ENCODE measurements at places on chromosomes 12 and 14.

DNA sequence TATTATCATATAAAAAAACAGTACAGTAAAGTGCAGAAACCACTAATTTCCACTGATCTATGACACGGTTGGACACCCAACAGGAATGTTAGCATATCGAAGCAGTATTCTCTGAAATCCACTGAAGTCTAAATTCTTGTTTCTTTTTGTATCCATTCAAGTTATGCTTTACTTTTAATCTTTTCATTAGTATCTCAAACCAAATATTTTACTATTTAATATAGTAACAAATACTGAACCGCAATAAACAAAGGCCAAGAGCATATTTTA is 41.1 kb downstream of the ATXN2 start:
- H3K27me3 ChIP-seq = no peaks in the 10 kb centered on the region
- H3K27ac ChIP-seq = no peak overlapping the region
- DNase-seq = no peak

DNA sequence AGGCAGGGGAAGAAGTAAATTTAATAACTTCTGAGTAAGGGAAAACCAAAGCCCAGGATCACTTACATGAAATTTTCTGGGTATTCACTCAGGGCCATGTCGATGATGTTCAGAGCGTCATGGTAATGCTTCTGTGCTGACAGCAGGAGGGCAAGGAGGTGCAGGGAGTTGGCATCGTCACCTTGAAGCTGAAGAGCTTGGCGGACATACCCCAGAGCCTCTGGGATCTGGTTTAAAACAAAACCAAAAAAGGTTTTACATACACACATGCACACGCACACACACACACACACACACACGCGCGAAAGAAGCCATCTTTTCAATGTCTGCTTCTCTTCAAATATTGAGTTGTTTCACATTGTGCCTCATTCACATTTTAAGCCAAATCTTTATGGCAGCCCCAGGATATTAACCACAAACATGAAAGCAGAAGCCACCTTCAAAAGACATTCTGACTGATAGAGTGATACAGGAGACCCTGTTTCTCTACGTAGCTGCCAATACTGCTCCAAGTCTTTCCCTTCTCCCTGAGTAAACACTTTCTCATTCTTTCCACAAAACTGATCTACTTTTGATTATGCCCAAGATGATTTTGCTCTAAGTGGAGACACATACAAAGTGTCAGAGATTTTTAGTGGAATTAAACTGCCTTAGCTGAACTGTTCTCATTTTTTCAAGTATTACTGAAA is 172.1 kb downstream of the TTC7B start:
- DNase-seq = peak; percentile 91
- H3K27ac ChIP-seq = peak overlapping the region; percentile 75
- H3K4me1 ChIP-seq = peaks cover 63% of the 10 kb centered on the region
- H3K27me3 ChIP-seq = no peaks in the 10 kb centered on the region
- H3K4me3 ChIP-seq = no peak overlapping the region
- H3K36me3 ChIP-seq = no peaks in the 10 kb centered on the region

DNA sequence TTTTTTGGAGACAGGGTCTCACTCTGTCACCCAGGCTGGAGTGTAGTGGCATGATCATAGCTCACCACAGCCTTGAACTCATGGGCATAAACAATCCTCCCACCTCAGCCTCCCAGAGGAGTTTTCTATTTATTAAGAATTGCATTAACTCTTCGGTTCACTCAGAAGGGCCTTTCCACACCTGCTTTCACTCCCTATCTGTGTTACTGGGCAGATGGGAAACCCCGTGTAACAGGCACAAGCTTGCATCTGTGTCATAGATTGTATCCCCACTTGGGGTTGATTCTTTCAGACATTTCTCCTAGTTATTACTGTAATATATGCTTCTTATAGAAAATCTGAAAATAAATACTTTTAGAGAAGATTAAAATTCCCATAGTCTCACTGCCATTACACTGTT is 38.7 kb downstream of the STX2 start:
- no peak overlapping the region for H3K4me3 ChIP-seq
- no peak for DNase-seq
- no peaks in the 10 kb centered on the region for H3K27me3 ChIP-seq
- H3K27ac ChIP-seq = no peak overlapping the region
- H3K36me3 ChIP-seq = peaks cover 45% of the 10 kb centered on the region

DNA sequence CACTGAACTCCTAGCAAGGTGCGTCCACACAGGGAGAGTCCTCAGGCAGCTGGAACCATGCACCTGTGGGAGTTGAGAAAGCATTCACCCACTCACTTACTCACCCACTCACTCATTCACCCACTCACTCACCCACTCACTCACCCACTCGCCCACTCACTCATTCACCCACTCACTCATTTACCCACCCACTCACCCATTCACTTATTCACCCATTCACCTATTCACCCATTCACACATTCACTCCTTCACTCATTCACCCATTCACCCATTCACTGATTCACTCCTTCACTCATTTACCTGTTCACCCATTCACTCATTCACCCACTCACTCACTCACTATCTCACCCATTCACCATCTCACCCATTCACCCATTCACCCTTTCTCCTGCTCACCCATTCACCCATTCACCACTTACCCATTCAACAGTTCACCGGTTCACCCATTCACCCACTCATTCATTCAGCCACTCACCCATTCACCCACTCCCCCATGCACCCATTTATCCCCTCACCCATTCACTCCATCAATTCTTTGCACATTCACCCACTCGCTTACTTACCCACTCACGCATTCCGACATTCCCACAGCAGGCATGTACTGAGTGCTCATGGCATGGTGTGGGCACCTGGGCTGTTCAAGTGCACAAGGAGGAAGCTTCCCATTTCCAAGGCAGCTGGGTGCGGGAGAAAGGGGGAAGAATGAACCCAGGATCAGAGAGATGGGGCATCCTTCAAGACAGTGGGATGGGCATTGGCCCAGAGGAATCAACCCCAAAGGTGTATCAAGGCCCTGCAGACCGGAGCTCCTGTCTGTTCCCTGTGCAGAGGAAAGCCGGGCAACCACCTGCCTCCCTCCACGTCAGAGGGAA is 135.2 kb upstream of the C14orf180 start:
- no peaks in the 10 kb centered on the region for H3K4me1 ChIP-seq
- no peak overlapping the region for H3K27ac ChIP-seq
- no peak for DNase-seq
- H3K4me3 ChIP-seq = no peak overlapping the region

GRCh38 chr12:67237231-67237630 is 31.9 kb upstream of the CAND1 start:
- no peak overlapping the region for H3K27ac ChIP-seq
- H3K27me3 ChIP-seq = no peaks in the 10 kb centered on the region
- H3K4me3 ChIP-seq = no peak overlapping the region
- H3K4me1 ChIP-seq = peaks cover 5% of the 10 kb centered on the region
- no peaks in the 10 kb centered on the region for H3K36me3 ChIP-seq

GRCh38 chr12:41459111-41459905 is 271.2 kb downstream of the PDZRN4 start:
- H3K4me3 ChIP-seq = no peak overlapping the region
- no peak for DNase-seq
- no peaks in the 10 kb centered on the region for H3K4me1 ChIP-seq

DNA sequence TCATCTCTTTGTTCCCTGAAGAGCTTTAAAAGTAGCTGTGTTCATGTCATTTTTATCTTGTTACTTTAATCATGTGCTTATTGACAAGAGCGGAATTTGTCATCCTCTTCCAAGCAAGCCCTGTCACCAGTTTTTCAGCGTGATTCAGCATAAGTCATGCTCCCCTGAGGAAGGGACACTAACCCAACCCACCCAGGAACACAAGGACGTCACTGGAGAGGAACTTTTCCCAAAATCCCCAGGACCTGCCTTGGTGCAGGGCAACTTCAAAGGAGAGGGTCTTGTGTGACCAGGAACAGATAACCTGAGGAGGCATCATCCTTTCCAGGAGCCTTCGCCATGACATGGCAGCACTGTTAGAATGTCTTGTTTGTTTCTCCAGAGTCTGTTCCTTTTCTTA is 107.1 kb upstream of the DIO3 start:
- no peak overlapping the region for H3K27ac ChIP-seq
- no peak overlapping the region for H3K4me3 ChIP-seq
- H3K27me3 ChIP-seq = peaks cover 25% of the 10 kb centered on the region
- no peaks in the 10 kb centered on the region for H3K36me3 ChIP-seq
- peaks cover 18% of the 10 kb centered on the region for H3K4me1 ChIP-seq
- DNase-seq = no peak

DNA sequence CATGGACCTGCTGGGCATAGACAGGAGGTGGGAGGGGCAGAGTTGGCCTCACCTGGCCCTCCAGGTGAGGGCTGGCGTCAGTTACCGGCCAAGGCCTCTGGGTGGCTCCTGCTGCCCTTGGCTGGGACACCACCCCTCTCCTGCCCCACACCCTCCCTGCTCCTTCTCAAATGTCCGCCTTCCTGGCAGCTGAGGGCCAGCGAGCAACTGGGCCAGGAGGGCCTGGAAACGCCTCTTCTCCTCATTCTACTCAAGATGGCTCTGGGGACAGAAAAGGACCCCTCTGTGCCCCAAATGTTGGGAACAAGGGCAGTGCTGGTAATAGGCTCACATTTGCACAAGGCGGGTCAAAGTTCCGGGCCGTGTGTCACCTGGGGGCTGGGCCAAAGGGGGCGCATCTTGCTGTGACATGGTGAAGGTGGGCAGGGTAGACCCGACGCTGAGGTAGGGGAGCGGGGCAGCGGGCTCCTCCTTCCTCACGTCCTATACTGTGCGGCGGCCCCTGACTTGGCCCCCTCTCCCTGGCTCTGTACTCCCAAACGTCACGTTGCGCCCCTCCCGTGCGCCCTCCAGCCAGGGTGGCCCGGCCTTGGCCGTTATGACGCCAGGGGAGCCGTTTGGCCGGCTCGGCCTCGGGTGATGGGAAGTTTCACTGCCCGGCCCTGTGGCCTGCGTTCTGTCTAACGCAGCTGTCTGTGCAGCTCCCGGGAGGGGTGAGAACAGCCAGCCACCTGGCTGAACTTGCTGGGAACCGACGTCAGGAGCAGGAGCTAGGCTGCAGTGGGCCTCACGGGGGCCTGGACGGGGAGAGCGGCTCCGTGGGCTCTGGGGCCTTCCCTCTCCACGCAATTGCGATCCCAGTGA is 18.0 kb upstream of the DLK1 start:
- H3K4me1 ChIP-seq = no peaks in the 10 kb centered on the region
- H3K27ac ChIP-seq = peak overlapping the region; percentile 15
- H3K36me3 ChIP-seq = no peaks in the 10 kb centered on the region
- peak; percentile 89 for DNase-seq
- peak overlapping the region; percentile 41 for H3K4me3 ChIP-seq

DNA sequence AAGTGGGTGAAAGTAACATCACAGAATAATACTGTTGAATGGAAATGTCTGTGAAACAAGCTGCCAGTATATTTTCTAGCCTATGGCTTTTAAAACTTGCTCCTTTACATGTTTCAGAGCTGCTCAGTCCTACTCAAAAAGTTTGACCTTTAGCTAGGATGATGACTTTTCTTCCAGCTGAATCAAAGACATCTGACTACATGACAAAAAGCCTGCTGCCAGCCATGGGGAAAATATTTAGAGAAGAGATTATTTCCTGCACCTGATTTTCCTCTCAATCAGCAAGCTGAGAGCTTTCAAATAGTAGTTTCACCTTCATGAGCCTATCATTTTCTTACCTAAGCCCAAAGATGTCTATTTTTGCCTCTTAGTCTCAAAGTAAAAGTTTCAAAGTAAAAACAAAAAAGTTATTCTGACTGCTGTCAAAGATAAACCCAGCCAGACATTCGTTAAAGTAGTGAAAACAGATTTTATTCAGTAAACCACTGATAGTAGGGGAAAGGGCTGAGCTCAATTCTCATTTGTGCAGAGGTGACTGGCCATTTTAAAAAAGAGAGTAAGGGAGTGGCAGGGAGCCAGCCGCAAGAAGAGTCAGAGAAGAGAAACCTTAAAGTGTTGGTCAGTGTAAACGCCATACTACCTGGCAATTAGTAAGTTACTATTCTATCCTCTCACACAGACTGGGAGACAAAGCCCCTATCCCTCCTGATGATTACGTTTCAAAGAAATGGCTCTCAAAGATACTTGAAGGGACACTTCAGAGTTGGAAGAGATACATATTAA is 2.2 kb downstream of the ATP6V1D start:
- H3K4me1 ChIP-seq = peaks cover 42% of the 10 kb centered on the region
- no peaks in the 10 kb centered on the region for H3K27me3 ChIP-seq
- H3K27ac ChIP-seq = no peak overlapping the region
- DNase-seq = no peak
- H3K36me3 ChIP-seq = no peaks in the 10 kb centered on the region

- no peaks in the 10 kb centered on the region for H3K4me1 ChIP-seq
- H3K27me3 ChIP-seq = no peaks in the 10 kb centered on the region
Measured at GRCh38 chr14:33393231-33393894, 454.7 kb downstream of the NPAS3 start.

GRCh38 chr14:79899610-79900009 is 311.7 kb downstream of the DIO2 start:
- H3K27me3 ChIP-seq = no peaks in the 10 kb centered on the region
- H3K4me1 ChIP-seq = no peaks in the 10 kb centered on the region
- no peak overlapping the region for H3K27ac ChIP-seq
- DNase-seq = no peak
- no peaks in the 10 kb centered on the region for H3K36me3 ChIP-seq
- no peak overlapping the region for H3K4me3 ChIP-seq

DNA sequence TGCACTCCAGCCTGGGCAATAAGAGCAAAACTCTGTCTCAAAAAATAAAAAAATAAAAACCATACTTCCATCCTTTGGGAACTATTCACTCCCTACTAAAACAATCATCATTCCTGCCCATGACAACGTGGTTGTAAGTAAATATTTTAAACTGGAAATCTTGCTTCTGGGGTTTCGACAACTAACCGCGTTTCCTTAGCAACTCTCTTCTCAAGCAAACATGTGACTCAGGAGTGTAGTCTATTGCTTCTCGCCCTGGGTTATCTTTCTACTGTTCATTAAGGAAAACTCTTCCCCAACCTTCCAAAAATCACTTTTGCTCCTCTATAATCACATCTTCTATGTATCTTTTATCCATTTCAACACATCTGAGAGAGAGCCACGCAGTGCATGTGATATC is 21.8 kb downstream of the APPL2 start:
- H3K4me3 ChIP-seq = no peak overlapping the region
- H3K27ac ChIP-seq = no peak overlapping the region
- no peaks in the 10 kb centered on the region for H3K4me1 ChIP-seq
- DNase-seq = no peak
- no peaks in the 10 kb centered on the region for H3K27me3 ChIP-seq

DNA sequence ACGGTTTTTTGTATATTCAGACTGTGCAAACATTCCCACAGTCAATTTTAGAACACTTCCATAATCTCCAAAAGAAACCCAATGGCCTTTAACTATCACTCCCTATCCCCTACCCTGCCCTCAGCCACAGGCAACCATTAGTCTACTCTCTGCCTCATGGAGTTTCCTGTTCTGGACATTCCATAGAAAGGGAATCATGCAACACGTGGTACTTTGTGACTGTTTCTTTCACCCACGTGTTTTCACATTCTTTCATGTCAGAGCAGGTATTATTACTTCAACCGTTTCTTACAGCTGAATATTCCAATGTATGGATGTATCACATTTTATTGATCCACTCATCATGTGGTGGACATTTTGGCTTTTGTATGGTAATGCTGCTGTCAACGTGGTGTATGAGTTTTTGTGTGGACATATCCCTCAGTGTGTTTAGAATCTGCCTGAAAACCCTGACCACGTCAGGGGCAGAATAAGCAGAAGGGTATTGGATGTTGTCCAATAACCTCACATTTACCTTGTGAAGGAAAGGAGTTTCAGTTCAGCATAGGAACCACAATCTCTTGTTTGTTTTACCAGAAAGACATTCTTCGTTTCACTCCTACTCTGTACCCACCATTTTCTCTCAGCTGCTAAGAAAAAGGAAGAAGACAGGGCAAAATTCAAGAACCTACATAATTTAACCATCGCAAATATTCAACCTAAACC is 107.5 kb upstream of the DYRK2 start:
- no peak overlapping the region for H3K4me3 ChIP-seq
- H3K36me3 ChIP-seq = no peaks in the 10 kb centered on the region
- H3K27me3 ChIP-seq = no peaks in the 10 kb centered on the region
